PC-3 (cell line): ENCODE measurements at places on chromosomes 6 and 20. TPM values are rescaled to one million over a fixed set of nuclear protein-coding genes. Genes with fewer than 3 reads are reported as not detected.

DNA sequence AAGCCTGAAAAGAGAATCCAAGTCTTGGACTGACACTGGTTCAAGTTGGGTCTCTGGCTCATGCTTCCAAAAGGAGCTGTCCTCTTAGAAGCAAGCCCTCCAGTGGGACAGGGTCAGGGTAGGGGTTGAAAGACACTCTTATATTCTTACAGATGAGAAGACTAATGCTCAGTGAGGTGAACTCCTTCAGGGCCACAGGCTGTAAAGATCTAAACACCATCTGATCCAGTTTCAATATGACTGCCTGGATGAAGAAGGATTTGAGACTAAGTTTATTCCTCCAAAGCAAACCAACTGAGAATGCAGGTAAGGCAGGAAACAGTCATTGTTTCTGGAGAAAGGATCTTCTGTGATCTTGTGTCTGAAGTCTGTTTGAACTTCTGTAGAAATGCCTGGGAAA, 99.0 kb upstream of the TAB2 start:
- no peaks in the 10 kb centered on the region for H3K27me3 ChIP-seq
- no peaks in the 10 kb centered on the region for H3K36me3 ChIP-seq
- H3K27ac ChIP-seq = no peak overlapping the region
- no peak for DNase-seq
- H3K4me1 ChIP-seq = no peaks in the 10 kb centered on the region

DNA sequence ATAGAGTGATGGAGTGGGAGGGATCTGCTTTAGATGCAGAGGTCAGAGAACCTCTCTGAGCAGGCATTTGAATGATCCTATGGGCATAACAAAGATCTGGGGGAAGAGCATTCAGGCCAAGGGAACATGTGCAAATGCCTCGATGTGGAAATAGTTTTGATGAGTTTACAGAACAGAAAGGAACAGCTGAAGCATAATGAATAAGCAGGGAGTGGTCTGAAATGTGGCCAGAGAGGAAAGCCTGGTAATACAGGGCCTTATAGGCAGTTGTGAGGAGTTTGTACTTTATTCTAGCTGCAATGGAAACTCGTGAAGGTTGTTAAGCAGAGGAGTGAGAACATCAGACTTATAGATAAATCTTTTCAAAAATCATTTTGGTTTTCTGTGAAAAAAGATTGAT, 33.0 kb upstream of the ME1 start:
- H3K27ac ChIP-seq = peak overlapping the region; percentile 93
- H3K36me3 ChIP-seq = no peaks in the 10 kb centered on the region
- DNase-seq = peak; percentile 81
- H3K27me3 ChIP-seq = no peaks in the 10 kb centered on the region
- H3K4me1 ChIP-seq = peaks cover 51% of the 10 kb centered on the region

Gene REM1
- total RNA-seq = not detected in 2 replicates

DNA sequence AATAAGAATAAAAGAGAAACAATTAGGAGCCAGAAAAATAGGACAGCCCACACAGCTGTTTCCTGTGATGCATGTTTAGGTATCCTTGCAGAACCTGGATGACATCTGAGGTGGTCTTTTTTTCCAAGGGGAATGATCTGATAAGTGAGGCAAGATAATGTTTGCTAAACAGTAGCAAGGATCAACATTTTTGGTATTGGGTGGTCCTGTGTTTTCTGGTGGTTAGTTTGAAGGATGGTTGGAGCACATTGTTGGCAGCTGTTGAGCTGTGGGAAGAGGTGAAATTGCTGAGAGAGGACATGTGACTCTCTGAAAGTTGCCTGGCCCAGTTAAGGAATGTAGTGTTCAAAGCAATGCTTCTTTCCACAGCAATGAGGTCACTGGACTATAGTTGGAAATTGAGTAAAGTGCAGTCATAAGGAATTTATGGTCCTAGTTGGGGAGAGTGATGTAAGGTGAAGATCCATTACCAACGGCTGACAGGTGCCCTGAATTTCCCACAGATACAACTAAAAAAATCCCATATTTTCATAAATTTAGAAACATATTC, 270.2 kb upstream of the IMPG1 start:
- no peaks in the 10 kb centered on the region for H3K4me1 ChIP-seq
- DNase-seq = no peak
- no peak overlapping the region for H3K27ac ChIP-seq
- H3K27me3 ChIP-seq = no peaks in the 10 kb centered on the region

DNA sequence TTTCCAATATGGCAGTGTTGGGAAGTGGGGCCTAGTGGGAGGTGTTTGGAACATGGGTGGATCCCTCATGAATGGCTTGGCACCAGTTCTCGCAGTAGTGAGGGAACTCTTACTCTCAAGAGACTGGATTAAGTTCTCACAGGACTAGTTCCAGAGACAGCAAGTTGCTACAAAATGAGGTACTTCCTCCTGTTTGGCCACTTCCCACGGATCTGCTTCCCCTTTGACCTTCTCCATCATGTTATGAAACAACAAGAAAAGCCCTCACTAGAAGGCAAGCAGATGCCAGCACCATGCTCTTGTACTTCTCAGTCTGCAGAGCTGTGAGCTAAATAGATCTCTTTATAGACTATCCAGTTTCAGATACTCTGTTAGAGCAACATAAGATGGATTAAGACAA, 3.1 kb downstream of the RSPH3 start:
- no peaks in the 10 kb centered on the region for H3K27me3 ChIP-seq
- no peak overlapping the region for H3K27ac ChIP-seq
- DNase-seq = no peak
- no peak overlapping the region for H3K4me3 ChIP-seq
- peaks cover 20% of the 10 kb centered on the region for H3K4me1 ChIP-seq

GRCh38 chr20:46559685-46560440, 9.4 kb upstream of the OCSTAMP start:
- no peak for DNase-seq
- H3K4me3 ChIP-seq = no peak overlapping the region
- no peak overlapping the region for H3K27ac ChIP-seq
- H3K4me1 ChIP-seq = peaks cover 30% of the 10 kb centered on the region

GRCh38 chr6:63352544-63353285, 32.9 kb upstream of the LGSN start:
- H3K4me1 ChIP-seq = peaks cover 23% of the 10 kb centered on the region
- no peak overlapping the region for H3K27ac ChIP-seq
- no peaks in the 10 kb centered on the region for H3K36me3 ChIP-seq
- peak; percentile 57 for DNase-seq
- no peaks in the 10 kb centered on the region for H3K27me3 ChIP-seq

GRCh38 chr6:49025273-49026240, 437.5 kb downstream of the MMUT start:
- H3K27ac ChIP-seq = no peak overlapping the region
- peak; percentile 33 for DNase-seq
- no peaks in the 10 kb centered on the region for H3K27me3 ChIP-seq
- H3K4me1 ChIP-seq = no peaks in the 10 kb centered on the region
- no peaks in the 10 kb centered on the region for H3K36me3 ChIP-seq

Gene F13A1
- not detected in 2 replicates for total RNA-seq

DNA sequence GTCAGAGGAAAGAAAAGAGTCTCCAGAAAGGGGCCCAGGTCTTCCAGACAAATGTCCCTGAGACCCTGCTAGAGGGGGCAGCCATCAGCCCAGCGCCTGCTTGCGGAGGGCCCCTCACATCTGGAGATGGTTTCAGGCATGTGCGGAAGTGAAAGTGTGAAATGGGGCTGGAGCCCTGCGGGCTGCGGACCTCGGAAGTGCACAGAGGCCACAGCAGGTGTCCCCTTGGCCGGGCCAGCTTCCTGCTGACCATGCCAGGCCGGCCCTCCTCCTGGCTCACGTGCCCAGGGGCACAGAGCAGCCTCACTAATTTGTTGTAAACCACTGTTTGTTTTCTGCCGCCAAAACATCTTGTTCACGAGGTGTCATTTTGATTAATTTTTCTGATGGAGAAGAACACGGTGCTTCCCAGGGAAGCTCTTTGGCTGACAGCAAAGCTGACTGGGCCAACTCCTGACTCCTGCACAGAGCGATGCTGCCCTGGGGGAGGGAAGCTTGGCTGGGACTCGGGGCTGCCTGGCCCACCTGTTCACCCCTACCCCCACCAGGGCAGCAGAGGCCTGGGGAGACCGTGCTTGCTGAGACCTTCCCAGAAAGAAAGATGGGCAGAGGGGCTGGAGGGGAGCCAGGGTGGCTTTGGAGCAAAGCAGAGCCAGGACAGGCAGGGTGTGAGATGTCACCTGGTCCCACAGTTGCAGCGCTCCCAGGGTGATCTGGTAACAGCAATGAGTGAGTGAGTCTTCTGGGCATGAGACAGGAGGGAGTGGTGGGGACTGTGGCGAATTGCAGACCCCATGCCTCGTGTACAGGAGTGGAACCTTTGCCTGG, 54.2 kb downstream of the BCAS4 start:
- peaks cover 9% of the 10 kb centered on the region for H3K4me1 ChIP-seq
- H3K36me3 ChIP-seq = no peaks in the 10 kb centered on the region
- H3K27ac ChIP-seq = no peak overlapping the region
- no peak overlapping the region for H3K4me3 ChIP-seq
- no peak for DNase-seq
- no peaks in the 10 kb centered on the region for H3K27me3 ChIP-seq

GRCh38 chr6:53934023-53934422, 139.2 kb downstream of the LRRC1 start:
- H3K27ac ChIP-seq = no peak overlapping the region
- no peaks in the 10 kb centered on the region for H3K27me3 ChIP-seq
- peak; percentile 19 for DNase-seq
- H3K36me3 ChIP-seq = no peaks in the 10 kb centered on the region

Gene DPPA5
- total RNA-seq = not detected in 2 replicates
